ENCODE measurements at places on chromosomes 7 and 10.

GRCh38 chr10:118277871-118278270 lies 64.3 kb downstream of the FAM204A start:
- DNase-seq = no peak

GRCh38 chr7:13293264-13294002 lies 606.0 kb downstream of the ARL4A start:
- no peak for DNase-seq

GRCh38 chr7:36650320-36650719 lies 74.0 kb downstream of the AOAH start:
- DNase-seq = no peak

- DNase-seq = no peak
Observed at GRCh38 chr10:32340596-32341180, 6.3 kb downstream of the EPC1 start.

DNA sequence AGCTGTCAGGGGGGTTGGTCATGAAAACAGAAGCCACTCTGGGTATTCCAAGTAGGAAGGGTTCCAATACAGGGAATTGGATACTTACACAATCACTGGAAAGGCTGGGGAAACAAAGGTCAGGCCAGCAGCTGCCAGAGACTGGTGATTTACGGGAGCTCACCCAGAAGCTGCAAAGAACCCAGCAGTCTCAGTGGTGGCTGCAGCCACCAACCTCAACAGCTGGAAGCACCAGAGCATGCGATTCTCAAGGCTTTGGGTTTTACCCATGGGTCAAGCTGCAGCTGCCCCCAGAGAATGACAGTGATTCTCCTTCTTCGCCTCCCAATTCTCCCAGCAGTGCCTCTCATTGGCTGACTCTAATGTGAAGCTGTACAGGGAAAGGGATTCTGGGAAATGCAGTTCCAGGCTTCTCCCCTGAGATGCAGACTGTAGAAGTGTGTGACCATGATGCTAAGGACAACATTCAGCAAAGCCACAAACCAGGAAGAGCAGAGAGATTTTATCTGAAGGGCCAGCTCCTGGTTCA lies 107.2 kb upstream of the TCF7L2 start:
- peak; percentile 76 for DNase-seq

DNA sequence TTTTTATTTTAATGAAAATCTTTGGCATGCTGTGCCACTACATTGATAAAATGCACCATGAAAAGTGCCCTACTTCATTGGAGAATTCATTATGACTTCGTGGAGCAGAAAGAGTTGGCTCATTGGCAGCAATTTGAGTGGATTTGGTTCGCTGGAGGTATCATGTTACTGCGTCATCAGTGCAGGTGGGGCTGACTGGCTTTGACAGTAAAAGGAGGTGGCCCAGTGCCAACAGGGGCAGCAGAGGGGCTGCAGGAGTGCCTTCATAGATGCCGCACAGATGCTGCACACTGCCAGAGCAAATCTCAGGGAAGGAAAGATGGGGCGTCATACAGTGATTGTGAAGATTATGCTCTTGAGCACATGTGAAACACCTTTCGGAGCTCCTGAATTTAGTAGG lies 22.2 kb downstream of the FZD1 start:
- DNase-seq = no peak

DNA sequence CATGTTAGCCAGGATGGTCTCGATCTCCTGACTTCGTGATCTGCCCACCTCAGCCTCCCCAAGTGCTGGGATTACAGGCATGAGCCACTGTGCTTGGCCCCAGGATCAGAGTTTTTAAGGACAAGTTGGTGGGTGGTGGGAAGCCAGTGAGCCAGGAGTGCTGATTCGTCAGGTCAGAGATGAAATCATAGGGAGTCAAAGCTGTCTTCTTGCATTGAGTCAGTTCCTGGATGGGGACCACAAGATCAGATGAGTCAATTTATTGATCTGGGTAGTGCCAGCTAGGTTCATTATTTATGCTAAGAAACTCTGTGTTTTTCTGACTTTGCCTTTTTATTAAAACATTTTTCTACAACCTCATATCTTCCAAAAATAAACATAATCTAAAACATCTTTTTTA lies 423.8 kb downstream of the ARL4A start:
- no peak for DNase-seq

- DNase-seq = no peak
Observed at GRCh38 chr7:8296362-8296659, 34.3 kb upstream of the ICA1 start.

- no peak for DNase-seq
Observed at GRCh38 chr10:79424221-79425073, 21.0 kb downstream of the ZCCHC24 start.

DNA sequence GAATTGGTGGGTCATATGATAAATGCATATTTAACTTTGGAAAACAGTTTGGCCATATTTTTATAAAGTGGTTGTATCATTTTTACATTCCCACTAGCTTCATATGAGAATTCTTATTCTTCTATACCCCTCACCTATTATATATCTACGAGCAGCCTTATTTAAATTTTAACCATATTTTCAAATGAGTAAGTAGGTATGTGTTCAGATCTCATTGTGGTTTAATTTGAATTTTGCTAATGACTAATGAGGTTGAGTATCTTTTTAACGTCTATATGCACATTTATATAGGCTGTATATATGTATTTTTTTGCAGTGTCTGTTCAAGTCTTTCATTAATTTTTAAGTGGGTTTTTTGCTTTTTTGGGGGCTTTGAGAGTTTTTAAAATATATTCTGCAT lies 14.2 kb downstream of the RAB18 start:
- DNase-seq = no peak

DNA sequence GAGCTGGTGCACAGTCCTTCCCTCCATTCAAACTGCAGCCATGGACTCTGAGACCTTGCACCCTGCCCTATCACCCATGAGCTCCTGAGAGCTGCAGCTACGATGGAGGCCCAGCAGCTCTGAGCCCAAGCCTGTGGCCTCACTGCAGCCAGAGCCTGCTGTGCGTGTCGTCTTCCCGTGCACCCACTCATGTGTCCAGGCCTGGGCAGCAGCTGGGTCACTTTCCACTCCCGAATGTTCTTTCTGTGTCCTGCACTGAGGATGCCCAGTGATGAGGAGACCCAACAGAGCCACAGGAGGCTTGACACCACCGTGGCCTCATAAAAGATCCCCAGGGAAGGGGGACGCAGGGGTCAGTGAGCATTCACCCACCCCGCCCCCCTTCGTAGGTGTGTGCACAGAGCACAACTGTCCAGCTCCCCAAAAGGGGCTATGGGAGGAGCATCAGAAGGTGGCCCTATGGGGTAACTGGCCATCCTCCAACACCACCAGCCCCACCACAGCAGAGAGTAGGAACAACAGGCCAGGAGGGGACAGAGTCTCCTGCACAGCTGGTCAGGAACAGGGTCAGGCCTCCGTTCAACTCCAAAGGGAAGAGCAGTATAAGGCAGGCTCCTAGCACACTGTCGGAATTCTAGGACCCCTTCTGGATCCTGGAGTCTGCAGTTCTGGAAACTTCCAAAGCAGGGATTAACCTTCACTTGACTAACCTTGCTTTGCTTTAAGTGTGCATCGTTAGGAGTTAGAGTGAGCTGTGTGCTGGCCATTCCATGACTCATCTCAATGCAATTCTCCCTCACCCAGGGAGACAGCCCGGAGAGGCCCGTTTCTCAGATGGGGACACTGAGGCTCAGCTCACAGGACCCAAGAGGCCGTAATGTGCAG lies 52.6 kb downstream of the RASGEF1A start:
- no peak for DNase-seq

DNA sequence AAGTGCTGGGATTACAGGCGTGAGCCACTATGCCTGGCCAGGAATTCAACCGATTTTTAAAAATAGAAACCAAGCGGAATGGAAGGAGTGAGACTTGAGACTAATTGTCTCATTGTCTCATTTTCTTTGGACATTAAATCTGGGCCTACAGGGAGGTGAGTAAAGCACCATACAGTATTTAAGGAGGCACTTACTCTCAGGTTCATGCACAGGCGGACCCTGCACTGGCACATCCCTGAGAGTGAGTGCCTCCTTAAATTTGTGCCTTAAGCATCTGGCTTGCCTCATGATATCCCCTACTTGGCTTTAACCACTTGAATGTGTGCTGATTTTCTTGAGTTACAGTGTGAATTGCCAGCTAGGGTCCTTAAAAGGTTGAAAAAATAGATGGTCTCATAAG lies 10.6 kb downstream of the UBE3C start:
- no peak for DNase-seq

DNA sequence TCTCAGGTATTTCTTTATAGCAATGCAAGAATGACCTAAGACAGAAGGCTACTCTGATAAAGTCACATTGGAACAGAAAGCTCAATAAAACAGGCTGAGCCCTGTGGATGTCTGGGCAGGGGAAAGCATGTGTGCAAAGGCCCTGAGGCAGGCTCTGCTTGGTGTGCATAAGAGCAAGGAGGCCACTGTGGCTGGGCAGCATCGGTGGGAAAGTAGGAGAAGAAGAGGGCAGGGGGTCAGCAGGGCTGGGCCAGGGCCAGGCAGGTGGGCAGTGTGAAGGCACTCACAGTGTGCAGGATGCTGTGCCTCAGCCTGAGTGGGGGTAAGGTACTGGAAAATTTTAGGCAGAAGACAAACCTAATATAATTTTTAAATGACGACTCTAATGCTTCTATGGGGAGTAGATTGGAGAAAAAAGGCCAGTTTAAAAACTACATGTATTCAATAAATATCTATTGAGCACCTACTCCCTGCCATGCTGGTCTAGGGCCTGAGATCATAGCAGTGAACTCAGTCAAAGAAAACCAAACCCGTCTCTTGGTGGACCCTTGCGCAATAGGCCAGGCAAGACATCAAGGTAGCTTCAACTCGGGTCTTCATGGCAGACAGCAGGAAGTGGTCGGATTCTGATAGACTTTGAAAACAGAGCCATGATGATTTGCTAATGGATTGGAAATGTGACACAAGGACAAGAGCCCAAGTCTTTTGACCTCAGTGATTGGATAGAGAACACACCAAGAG lies 572.3 kb downstream of the TCERG1L start:
- DNase-seq = no peak

DNA sequence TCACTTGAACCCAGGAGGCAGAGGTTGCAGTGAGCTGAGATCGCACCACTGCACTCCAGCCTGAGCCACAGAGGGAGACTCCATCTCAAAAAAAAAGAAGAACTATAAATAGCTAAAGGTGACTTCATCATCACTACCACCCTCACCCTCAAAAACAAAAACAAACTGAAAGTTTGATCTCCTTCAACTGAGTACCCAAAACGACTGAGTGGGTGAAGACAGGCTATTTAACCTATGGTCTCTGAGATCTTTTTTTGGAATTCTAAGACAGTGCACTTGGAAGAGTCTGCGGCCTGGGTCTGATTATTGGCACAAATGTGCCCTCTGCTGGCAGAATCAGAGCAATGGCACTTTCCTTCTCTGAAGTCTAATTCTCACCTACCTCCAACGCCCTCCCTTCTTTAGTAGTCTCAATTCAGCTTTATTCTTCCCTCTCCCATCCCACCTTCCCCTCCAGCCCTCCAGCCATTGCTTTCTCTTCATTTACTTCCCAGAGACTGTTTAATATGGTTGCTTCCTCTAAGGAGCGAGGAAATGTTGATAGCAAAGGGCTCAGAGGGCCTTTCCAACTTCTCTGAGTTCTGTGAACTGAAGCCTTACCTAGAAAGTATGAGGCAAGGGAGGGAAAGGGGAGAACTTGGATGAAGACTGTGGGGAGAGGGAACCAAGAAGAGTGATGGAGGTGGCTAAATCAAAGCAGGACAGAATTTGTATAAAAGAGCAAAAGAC lies 2.9 kb upstream of the MYOZ1 start:
- peak; percentile 84 for DNase-seq

- DNase-seq = no peak
Observed at GRCh38 chr10:73998623-73998928, 660 bp downstream of the VCL start.

GRCh38 chr10:101614663-101615524 lies 26.8 kb downstream of the DPCD start:
- no peak for DNase-seq

DNA sequence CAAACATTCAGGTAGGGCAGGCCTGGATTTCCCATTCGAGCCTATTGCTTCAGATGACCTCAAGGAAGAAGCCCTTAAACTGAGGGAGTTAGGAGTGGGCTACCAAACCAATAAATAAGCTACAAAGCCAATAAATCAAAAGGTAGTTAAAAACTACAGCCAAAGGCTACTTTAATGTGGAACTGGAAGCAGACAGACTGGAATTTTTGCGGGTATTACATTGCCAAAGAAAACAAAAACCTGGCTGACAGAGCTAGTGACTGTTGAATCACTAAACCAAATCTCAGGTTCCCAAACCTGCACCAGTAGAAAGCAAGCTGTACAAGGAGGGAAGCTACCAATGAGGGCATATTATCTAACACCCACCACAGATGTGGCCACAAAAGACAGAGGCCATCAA lies 315.6 kb downstream of the GRM8 start:
- peak; percentile 83 for DNase-seq

DNA sequence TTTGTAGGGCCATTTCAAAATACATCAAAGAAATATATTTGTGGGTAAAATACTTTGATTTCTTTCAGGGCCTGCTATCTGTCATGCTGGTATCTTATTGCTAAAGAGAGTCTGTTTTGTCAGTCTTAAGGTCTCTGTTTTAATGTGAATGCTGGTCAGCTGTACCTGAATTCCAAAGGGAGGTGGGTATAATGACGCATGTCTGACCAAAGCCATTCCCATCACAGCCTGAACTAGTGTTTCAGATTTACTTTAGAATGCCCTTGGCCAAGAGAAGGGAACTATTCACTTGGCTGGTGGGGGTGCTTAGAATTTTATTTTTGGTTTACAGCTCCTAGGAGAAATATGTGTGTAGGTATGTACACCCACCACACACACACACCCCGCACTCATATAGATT lies 30.6 kb upstream of the MYL10 start:
- no peak for DNase-seq

GRCh38 chr7:103811997-103812396 lies 177.5 kb downstream of the RELN start:
- peak; percentile 48 for DNase-seq

GRCh38 chr7:27143950-27144780 lies 684 bp upstream of the HOXA5 start:
- no peak for DNase-seq

GRCh38 chr7:100034871-100035510 lies 14.6 kb upstream of the ZSCAN21 start:
- no peak for DNase-seq

- DNase-seq = no peak
Observed at GRCh38 chr7:106423821-106424475, 139.2 kb upstream of the NAMPT start.

DNA sequence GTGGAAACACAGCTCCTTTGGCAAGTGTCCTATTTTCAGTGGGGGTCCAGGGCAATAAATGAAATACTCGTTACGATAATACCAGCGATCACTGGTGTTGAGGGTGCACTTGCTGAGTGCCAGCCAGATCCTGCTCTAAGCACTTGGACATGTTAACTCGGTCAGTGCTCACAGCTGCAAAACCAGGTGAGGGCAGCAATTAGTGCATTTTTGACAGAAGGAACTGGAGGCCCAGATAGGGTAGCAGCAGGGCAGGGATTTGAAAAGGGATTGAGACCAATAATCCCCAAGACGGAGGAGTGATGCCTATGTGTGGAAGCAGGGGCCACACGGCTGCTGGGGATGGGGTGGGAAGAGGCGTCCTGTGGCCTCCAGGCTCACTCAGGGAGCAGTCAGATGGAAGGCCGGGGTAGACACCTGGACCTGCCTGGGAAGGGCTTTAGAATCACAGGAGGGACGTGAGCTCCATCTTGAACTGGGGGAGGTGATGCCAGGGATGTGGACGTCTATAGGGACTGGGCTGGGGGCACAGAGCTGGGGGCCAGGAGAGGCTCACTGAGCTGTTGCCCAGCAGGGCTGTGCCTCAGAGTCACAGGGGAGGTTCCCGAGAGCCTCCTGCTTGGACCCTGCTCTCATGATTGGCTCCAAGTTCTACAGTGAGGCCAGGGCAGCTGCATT lies 14.3 kb downstream of the PTPRE start:
- DNase-seq = no peak
